ENCODE measurements at places on chromosomes 7 and 10.

- no peak for DNase-seq
These were observed 767 bp downstream of the EIF4EBP2 start for GRCh38 chr10:70404787-70405036.

- no peak for DNase-seq
These were observed 85.7 kb upstream of the BMPER start for GRCh38 chr7:33819658-33820057.

- DNase-seq = no peak
These were observed 101.4 kb downstream of the GPAM start for GRCh38 chr10:112082120-112082519.

GRCh38 chr7:37497576-37497975, 48.9 kb upstream of the ELMO1 start:
- DNase-seq = no peak

DNA sequence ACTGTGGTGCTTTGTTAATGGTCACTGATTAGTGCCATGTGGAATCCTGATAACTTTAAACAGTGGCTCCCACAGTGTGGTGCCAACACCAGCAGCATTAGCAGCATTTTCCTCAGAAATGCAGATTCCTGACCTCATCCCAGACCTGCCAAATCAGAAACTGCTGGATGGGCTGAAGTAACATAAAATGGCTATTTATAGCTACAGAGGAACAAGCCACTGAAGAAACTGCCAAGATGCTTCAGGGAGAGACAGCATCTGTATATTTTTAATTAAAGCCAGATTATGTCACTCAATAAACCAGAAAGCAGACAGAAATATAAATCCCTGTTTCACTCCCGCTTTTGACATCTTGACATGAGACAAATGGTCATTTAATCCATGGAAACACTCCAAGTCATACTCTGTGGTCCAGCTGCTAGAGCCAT, 178.5 kb downstream of the AMPH start:
- no peak for DNase-seq

GRCh38 chr7:32093415-32094408, 23.5 kb upstream of the PDE1C start:
- no peak for DNase-seq

- no peak for DNase-seq
These were observed 445.3 kb downstream of the HTR7 start for GRCh38 chr10:90412582-90412981.

GRCh38 chr7:23211589-23211988, 29.7 kb downstream of the NUP42 start:
- DNase-seq = no peak

DNA sequence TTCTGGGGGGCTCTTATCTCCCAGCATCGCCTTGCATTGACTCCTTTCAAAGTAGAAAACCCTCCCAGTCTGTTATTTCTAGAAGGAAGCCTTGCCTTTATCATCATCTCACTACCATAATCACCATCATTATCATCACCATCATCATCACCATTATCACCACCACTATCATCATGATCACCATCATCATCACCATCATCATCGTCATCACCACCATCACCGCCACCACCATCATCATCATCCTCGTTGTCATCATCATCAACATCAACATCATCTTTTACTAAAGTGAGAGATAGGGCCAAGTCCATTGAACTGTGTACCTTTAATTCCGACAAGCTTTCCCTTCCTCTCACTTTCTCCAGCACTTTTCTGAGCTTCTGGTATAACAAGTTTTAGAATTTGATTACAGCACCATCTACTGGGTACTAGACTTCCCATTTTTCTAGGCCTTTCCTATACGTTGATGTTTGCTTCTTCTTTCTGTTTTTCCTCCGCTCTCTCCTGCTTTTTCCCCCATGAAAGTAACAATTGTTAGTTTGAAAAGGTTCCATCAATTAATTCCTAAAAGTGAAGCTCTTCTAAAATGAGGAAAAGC, 226.4 kb downstream of the BUB3 start:
- no peak for DNase-seq

DNA sequence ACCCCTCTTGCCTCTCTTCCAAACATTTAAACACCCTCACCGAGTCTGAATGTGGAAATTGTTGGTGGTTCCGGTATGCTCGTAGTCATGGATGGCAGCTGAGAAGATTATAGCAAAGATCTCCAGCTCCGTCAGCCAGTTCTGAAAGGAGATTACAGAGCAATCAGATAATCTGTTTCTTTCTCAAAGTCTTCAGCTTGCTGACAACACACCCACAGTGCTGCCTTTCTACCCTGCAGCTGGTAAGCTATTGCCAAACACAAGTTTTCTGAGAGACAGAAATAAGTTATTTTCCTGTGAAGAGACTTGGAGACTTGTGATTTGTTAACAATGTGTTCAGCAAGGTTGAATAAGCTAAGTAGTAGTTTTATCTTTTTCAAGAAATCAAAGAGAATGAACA, 163.6 kb downstream of the PPP1R17 start:
- no peak for DNase-seq

GRCh38 chr7:42212541-42213090, 24.4 kb downstream of the GLI3 start:
- no peak for DNase-seq

DNA sequence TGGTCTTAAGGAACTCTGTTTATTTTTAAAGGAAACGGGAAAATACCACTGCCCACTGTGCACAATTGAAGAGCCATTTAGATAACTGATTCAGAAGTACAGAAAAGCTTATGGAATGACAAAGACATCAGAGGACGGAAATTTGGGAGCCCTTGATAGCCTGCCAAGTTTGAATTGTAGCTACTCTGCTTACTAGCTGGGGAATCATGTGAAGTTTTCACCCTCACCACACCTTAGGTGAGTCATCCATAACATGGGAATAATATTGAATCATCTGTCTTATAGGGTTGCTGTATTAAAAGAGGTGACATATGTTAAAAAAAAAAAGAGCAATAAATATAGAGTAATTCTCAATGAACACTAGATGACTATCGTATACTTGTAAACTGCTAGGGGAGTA, 1104.2 kb downstream of the GATA3 start:
- DNase-seq = no peak

- DNase-seq = no peak
These were observed 43.3 kb downstream of the ETV1 start for GRCh38 chr7:13946181-13946580.

DNA sequence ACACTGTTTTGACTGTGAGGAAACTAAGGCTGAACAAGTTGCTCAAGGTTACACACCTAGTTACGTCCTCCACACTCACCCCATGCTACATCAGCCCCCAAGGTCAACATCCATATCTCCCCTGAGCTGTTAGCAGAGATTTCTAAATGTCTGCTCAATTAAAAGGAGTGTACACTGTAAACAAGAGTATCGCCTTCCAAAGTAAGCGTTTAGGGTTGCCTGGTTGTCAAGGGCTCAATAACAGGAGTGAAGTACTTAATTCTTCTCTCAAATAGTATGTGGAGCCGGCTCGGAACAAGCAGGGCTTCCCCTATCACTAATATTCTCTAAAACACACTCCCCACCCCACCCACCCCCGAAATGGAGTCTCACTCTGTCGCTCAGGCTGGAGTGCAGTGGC, 412.8 kb upstream of the GALNT17 start:
- peak; percentile 47 for DNase-seq

DNA sequence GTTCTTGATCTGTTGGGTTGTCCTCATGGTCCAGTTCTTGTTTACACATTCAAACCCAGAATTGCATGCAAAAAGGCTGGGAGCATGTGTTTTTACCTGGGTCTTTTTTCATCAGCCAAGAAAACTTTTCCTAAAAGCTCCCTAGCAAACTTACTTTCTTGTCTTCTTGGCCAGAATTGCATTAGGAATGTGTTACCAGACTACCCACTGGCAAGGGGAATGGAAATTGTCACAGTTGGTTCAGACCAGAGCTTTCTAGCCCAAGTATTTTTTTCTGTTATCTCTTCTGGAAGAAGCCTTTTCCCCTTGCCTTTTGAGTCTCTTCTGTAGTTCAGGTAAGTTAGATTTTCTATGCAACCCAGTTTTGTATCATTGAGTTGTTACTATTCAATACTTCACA, 77.5 kb downstream of the BMPR1A start:
- DNase-seq = no peak

- DNase-seq = peak; percentile 73
These were observed 20.5 kb upstream of the ZNF273 start for GRCh38 chr7:64882341-64883112.

GRCh38 chr7:100432621-100433275, 3.1 kb downstream of the MEPCE start:
- DNase-seq = no peak

GRCh38 chr10:70459774-70460490, 18.5 kb upstream of the NODAL start:
- no peak for DNase-seq

DNA sequence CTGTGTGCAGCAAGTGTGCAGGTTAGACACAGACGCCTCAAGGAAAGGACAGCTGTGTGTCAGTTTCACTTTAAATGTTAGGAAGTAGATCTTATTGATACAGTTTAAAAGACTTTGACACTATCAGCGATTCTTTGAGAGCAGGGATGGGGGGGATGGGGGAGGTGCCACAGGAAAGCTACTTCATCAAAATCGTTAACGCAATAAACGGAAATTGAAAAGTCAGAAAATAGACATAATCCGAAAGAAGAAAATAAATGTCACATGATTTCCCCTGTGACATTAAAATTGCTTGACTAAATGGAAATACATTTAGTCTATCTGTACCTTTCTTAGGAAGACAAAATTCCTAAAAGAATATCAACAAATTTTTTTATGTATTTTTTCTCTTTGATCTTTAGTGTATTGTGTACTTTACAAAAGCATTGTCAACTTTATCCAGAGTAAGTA, 476 bp upstream of the ZNF33B start:
- no peak for DNase-seq

DNA sequence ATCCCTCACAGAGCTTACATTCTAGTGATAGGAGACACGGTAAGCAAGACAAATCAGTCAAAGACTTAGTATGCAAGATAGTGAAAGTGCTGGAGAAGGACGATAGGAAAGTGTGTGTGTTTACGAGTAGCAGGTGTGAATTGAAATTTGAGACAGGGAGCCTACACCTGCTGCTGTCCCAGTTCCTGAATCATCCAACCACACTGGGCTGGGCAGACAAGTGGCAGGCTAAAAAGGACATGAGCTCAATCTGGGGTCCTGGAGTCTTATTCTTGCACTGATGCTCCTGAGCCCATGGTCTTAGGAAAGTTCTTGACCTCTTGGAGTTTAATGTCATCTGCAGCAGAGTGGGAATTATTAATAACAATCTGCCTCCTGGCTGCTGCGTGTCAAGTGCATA, 16.2 kb downstream of the RBP3 start:
- DNase-seq = peak; percentile 46

Data from NCI-H774 (cell line).